ENCODE measurements at places on chromosomes 13 and 19.

- DNase-seq, result no peak
Observed at GRCh38 chr13:101709952-101710351, 257.5 kb downstream of the ITGBL1 start.

GRCh38 chr19:16366433-16367260 is 42.0 kb downstream of the KLF2 start:
- peak; percentile 33 for DNase-seq

GRCh38 chr13:52165411-52165810 is 6.0 kb upstream of the NEK3 start:
- no peak for DNase-seq

- DNase-seq, result no peak
Observed at GRCh38 chr19:54023191-54023590, 31.8 kb downstream of the CACNG6 start.

GRCh38 chr19:4266253-4267000 is 12.6 kb upstream of the SHD start:
- DNase-seq, result no peak

DNA sequence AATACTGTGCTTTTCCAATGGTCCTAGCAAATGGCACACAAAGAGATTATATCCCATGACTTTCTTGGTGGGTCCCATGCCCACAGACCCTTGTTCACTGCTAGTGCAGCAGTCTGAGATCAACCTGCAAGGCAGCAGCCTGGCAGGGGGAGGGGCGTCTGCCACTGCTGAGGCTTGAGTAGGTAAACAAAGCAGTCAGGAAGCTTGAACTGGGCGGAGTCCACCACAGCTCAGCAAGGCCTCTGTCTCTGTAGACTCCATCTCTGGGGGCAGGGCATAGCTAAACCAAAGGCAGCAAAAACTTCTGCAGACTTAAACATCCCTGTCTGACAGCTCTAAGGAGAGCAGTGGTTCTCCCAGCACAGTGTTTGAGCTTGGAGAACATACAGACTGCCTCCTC is 82.9 kb downstream of the ZNF737 start:
- no peak for DNase-seq

- DNase-seq, result no peak
Observed at GRCh38 chr19:10918359-10918758, 10.1 kb downstream of the YIPF2 start.
